GM12864 (cell line): ENCODE measurements at places on chromosomes 11 and 22.

DNA sequence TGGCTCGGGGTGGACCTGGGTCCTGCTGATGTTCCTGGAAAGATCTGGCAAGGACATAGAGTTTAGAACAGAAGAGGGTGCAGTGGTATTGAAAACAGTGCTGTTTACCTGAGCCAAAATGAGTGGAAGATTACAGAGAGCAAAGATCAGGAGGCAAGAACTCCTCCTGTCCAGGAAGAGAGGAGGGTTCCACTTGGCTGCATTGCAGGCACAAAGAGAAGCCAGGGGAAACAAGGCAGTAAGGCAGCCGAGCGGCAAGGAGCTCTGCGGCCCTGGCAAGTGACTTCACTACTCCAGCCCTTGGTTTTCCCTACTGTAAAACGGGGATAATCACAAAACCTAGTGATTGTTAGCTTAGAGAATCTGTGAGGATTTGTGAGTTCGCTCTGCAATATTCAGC is 3.7 kb upstream of the PACSIN2 start:
- DNase-seq, result no peak

- no peak for DNase-seq
These were observed 58.6 kb downstream of the SYTL2 start for GRCh38 chr11:85752201-85752889.

- DNase-seq, result no peak
These were observed 101.3 kb upstream of the DBX1 start for GRCh38 chr11:20261526-20261925.

- no peak for DNase-seq
These were observed 68.9 kb upstream of the SEPTIN5 start for GRCh38 chr22:19645391-19645790.

DNA sequence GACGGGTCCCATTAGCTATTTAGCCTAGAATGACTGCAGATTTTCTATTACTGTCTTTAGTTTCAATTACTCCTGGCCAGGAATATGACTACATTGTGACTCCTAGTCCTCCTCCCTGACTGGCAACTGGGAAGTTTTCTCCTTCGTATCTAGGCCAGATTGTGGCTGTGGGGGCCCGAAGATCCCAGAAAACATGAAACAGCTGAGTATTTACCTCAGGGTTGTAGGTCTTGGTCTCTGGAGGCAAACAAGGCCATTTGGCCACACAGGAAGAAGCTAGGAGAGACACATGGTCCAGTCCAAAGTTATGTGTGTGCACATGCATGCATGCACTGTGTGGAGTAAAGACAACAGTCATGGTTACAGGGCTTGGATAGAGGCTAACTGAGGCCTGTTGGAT is 10.2 kb upstream of the GDPD4 start:
- no peak for DNase-seq

DNA sequence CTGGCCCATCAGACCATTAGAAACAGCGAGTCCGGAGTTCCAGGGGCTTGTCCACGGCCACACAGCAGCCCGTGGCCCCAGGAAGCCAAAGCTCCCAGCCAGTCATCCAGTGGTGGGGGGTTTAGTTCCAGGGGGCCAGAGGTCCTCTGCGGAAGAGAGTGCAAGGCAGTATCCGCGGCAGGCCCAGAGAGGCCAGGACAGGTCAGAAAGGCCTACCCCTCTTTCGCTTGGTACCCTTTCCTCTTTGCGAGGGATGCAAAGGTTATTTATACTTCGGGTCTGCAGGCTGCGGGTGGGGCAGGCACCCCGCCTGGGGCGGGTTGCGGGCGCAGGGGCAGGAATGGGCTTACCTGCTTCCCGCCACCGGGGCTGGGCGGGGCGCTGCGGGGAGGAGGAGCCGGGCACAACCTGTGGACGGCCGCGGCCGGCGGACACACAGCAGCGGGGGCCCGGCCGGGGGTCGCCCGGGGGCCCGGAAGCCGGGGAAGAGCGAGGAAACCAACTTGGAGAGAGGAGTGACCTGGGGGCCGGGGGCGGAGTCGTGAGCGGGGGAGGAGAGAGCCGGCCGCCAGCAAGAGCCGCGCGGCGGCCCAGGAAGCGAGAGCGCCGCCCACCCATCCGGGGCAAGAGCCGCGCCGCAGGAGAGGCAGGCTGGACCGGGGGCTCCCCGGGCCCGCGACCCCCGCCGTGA is at the start of gene SH3BP1:
Gene SH3BP1, plus strand, starts transcription at position 600 of the 691 bp plus-strand sequence. CDS start 119 bp downstream, outside the sequence.
- no peak for DNase-seq

DNA sequence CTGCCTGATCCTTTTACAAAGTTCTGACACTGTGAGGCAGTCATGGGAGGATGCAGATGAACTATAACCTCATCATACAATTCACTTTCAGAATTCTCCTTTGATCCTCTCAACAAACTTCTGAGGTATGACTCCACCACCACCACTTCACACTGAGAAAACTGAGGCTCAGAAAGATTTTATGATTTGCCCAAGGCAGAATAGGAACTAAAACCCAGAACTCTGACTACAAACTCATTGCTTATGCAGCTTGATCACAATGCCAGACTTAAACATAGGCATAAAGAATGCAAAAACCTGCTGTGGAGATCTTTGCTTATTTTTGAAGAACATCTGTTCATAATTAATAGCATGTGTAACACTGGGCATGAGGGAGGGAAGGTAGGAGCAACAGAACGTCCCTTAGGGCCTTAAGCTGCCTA is 20.4 kb downstream of the FAM168A start:
- no peak for DNase-seq

DNA sequence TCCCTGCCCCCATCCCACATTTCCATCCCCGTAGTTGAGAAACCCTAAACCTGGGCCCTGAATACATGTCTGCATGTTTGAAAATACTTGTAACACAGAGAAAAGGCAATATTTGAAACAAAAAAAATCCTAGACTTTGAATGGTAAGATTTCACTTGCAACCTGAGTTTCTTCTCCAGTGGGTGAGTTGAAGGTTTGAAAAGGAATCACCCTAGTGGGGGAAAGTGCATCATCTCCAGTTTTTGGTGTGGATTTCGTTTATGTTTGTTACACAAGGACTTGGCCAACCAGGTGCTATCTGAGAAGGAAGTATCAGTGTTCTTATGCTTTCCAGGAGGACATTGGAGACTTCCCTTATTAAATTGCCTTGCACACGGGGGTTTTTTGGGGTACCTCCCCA is 90.4 kb downstream of the ABTB2 start:
- no peak for DNase-seq

DNA sequence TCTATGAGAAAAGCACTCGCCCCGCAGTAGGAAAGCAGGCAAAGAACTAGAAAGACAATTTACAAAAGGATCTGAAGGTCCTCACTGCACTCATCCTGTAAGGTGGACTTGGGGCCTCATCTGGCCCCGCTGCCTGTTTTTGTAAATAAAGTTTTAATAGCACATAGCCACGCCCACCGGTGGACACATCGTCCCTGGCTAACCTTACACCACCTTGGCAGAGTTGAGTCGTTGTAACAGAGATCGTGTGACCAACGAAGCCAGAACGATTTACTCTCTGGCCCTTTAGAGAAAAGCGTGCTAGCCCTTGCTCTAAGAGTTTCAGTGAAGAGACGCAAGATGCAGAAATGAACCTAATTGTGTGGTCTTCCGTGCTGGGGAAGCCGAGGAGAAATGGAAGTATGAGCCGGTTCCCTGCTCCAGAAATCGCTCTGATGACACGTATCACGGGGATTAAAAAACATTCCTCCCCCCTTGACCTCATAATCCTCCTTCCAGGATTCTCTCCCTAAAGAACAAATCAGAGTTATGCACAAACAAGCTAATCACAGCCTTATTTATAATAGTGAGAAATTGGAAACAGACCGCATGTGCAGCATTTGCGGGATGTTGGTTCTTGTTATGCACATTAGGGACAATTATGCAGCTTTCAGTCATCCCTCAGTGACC is 80.1 kb downstream of the CDKN1C start:
- no peak for DNase-seq

GRCh38 chr11:23314162-23314561 is 453.9 kb upstream of the CCDC179 start:
- no peak for DNase-seq

GRCh38 chr11:109422870-109423465 is 978 bp downstream of the C11orf87 start:
- no peak for DNase-seq

- no peak for DNase-seq
These were observed 17.9 kb upstream of the UVRAG start for GRCh38 chr11:75797116-75797515.

- no peak for DNase-seq
These were observed 3.3 kb downstream of the KCTD14 start for GRCh38 chr11:78019808-78020207.

GRCh38 chr11:79160791-79161403 is 279.9 kb downstream of the TENM4 start:
- no peak for DNase-seq

GRCh38 chr11:77320351-77320750 is 18.9 kb upstream of the GDPD4 start:
- no peak for DNase-seq

- no peak for DNase-seq
These were observed 21.0 kb downstream of the NNMT start for GRCh38 chr11:114316980-114317786.

GRCh38 chr11:58600510-58600909 is 21.6 kb downstream of the ZFP91 start:
- DNase-seq, result no peak

- DNase-seq, result no peak
These were observed 11.6 kb upstream of the GAB2 start for GRCh38 chr11:78429209-78429608.

DNA sequence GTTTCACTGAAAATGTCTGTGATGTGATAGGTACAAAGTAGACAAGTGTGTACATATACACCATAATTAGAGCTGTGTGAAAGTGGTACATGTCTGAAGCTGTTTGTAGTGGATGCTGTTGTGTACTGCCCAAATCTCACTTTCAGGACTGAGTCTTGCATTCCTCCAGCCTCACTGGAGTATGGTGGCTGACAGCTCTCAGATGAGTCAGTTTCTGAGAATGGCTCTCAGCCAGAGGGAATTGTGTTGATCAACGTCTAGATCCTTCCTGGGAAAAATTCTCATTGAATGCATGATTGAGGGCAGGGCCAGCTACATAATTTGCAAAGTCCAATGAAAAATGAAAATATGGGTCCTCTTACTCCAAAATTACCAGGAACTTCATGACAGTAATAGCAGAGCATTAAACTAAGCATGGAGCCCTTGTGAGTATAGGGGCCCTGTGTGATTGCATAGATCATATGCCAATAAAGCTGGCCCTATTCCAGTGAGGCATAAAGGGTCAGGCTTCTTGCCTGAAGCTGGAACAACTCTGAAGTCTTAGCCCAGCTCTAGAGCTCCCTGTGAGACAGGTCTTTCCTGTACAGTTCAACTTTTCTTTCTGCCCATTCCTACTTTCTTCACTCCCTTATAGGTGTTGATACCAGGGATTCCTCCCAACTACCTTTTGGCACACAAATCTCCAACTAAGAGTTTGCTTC is 10.8 kb upstream of the CYP2R1 start:
- no peak for DNase-seq

GRCh38 chr11:45850446-45850845 is 3.2 kb downstream of the CRY2 start:
- no peak for DNase-seq

DNA sequence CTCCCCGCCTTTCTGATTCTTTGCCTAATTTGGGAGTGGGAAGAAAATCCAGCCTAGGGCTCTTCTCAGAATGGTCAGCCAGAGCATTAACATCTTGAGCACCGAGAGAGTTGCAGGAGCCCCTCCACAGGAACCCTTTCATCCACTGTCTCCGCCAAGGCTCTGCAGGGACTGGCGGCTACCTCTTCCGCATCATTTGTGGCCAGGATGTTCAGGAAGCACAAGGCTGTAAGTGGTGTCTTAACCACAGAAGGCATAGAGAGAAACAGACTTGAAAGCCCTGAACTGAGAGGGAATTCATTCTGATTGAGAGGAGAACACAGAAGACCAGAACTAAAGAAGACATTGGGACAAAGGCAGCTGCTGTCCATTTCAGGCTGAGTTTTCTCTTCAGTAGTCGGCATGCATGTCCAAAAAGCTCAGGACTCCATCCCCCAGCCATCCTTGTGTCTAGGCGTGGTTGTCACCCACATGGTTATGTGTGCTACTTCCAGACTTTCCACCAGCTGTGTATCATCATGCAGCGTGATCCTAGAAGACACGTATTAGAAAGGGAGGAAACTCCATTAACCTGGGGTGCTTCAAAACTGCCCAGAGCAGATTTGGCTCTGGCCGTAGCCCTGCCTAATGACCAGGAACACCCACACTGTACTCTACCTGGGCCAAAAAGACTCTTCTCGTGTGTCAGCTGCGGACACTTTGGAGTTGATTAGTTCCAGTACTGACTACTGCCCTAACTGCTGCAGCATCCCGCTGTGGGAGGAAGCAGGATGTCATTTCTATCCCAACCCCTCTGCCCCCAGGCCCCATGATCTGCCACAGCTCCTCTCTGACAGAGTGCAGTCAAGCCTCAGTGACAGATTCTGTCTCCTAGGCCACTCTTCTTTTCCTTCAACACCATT is 725.1 kb downstream of the NTM start:
- DNase-seq, result no peak

GRCh38 chr11:19763330-19763729 is 50.7 kb downstream of the NAV2 start:
- DNase-seq, result no peak

DNA sequence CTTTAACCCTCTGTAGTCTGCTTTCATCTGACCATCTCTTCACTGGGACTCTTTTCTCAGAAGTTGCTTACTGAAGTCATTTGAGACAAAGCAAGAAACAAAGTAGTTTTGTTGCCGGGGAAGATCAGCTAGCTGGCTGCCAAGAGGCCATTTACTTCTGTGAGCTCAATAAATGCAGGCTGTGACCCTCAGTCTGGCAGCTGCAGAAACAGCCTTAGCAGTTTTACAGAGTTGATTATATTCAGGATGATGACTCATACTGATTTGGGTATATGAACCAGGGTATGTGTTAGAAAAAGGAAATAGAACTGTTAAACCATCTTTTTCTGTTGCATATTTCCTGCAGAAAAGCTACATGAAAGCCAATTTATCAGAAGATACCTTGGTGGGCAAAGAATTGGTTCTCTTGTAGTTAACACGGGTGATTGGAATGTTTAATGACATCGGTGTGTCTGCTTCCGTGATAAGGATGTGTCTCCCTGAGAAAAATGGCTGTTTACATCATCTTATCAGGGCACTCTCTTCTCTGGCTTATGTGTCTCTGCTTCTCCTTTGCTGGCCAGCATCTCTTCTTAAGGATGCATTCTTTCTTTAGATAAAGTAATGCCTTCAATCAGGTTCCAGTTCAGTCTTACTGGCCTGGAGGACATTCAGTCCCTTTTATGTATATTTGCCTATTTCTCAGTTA is 18.5 kb downstream of the FIBIN start:
- DNase-seq, result no peak

GRCh38 chr22:17152971-17153370 is 6.1 kb downstream of the HDHD5 start:
- no peak for DNase-seq

- DNase-seq, result no peak
These were observed 1.5 kb downstream of the SLC43A1 start for GRCh38 chr11:57513911-57514537.

GRCh38 chr11:114061048-114061680 is 1.7 kb downstream of the ZBTB16 start:
- no peak for DNase-seq

GRCh38 chr11:32433914-32434355 is 1.4 kb downstream of the WT1 start:
- DNase-seq, result no peak
